ENCODE measurements at places on chromosomes 6 and 20.

- no peak for DNase-seq
Measured at GRCh38 chr6:26389349-26389894, 6.5 kb downstream of the BTN2A2 start.

- no peak for DNase-seq
Measured at GRCh38 chr20:62420846-62421715, 6.3 kb downstream of the RBBP8NL start.

DNA sequence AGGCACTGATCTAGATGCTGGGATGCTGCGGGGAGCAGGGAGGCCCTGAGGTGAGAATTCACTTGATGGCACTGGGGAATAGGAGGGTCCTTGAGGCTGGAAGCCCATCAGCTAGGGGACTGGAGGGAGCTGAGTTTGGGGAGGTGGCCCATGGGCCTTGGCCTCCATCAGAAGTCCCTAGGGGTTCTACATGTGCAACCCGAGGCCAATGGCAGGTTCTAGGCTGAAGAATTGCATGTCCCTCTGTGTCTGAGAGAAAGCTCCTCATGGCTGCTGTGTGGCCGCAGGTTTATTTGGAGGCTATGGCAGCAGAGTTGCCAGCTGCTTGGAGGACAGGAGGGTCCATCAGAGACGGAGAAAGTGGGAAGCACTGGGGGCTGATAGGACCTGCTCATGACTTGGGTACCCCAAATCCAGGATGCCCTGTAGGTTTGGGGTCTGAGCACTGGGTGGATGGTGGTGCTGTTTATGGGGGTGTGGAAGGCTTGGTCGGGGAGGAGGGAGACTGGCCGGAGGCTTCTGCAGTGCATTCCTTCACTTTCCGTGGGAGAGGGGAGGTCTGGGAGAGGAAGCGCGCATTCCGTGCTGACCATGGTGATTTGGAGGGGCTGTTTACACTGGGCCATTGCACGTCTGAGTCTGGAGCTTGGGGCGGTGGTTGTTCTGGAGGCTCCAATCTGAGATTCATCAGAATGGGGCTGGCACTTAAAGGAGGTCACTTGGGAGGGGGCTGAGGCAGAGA is 24.8 kb upstream of the PHACTR3 start:
- DNase-seq: no peak

DNA sequence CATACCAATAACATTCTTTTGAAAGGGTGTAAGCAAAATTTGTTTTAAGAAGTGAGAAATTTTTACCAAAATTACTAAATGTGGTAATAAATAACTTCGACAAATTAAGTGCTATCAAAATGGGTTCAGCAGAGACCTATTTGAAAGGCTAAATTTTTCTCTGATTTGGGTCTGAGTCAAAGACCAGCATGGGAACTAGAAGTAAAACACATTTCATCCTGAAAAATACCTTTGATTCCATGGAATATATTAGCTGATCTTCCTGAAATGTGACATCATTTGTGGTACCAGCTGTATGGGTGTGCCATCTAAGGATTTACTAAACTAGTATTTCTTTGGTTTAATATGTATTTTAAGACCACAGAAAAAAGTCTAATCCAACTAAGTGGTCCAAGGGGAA is 63.6 kb downstream of the BLOC1S5 start:
- DNase-seq: no peak

DNA sequence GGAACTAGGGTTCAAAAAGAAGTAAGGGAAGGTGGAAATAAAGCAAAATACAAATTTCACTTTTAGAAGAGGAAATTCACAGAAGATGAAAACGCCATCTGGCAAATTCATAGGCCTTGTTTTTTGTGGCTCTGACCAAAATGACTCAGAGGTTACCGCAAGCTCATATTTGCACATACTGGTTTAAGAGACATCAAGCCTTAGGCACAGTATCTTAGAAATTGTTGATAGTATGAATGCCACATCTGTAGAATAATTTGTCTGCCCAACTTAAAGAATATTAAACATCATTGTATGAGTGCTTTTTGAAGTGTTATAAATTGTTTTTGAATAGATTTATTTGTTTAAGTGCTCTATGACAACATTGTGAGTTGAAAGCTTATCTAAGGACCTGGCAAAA is 10.6 kb downstream of the TAAR1 start:
- DNase-seq: peak; percentile 64

GRCh38 chr20:10558635-10559187 is 115.1 kb downstream of the JAG1 start:
- DNase-seq: peak; percentile 59

GRCh38 chr20:62854121-62854520 is 7.5 kb downstream of the TCFL5 start:
- DNase-seq: no peak

- DNase-seq: no peak
Measured at GRCh38 chr20:63333241-63333836, 27.8 kb downstream of the CHRNA4 start.

- DNase-seq: no peak
Measured at GRCh38 chr20:24942679-24943078, 6.4 kb upstream of the CST7 start.

- peak; percentile 25 for DNase-seq
Measured at GRCh38 chr6:63307581-63308246, 12.1 kb downstream of the LGSN start.

DNA sequence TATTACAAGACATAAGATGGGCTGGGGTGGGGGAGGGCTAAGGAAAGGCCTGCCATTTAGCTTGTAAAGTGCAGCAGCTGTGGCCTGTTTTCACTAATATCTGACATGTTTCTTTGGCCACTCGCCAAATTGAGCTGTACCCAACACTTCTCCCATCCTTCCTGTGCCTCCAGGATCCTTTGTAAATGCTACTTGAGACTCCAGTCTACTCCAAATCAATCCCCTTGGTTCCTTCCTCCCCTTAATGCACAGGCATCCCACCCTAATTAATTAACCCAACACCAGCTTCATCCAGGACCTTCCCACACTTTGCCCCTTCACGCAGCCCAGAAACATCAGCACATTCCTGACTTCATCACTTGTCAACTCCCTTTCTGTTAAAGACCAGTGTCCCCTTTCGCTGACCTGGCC is 55.0 kb upstream of the TCF21 start:
- DNase-seq: no peak

GRCh38 chr6:96101564-96101963 is 85.8 kb downstream of the FUT9 start:
- no peak for DNase-seq

DNA sequence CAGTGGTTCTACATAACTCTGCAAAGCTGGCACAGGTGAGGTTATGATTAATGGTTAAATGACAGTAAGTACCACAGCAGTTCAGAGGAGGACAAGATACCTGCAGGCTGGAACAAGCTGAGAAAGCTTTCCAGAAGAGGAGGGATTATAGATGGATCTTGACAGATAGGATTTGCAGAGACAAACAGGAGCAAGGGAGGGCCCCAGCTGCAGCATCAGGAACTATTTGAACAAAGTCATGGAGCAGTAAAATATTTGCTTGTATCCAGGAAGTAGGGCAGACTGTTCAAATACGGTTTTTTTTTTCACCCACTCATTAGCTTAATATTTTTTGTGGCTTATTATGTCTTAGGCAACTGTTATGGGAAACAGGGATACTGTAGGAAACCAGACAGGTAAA is 144.4 kb upstream of the MAN1A1 start:
- DNase-seq: no peak

DNA sequence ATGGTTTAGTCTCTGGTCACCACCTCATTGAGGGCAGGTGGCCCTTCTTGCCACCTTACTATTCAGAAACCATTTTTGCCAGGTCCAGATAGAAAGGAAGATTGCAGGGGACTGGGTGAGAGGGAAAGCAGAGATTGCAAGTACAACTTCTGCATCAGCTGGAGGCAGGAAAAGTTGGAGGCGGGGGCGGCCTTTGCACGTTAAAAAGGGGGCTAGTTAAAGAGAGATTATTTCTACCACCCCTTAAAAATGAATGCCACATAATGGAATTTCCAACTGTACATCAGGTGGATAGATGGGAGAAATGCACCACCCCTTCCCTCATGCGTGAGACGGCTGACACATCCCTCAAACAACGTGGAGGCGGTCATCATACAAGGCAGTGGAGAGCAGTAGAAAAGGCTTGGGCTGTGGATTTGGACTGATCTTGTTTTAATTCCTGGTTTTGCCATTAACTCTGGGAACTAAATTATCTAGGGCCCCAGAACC is 95.4 kb upstream of the CNKSR3 start:
- DNase-seq: no peak

DNA sequence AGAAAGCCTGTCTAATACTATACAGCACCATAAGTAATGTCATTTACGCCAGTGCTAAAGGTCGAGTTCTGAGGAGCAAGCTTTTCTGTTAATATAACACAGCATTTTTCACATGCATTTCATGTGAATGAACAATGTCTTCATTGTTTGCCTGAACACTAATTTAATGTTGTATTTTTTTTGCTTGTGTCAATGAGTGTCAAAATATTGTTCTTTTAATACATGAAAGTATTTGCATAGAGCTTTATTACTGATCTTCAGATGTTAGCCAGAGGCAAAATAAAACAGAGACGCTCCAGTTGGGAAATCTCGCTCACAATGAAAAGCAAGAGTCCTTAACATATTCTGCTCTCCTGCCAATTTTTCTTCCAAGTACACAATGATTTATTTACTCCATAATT is 151.8 kb downstream of the FOXC1 start:
- DNase-seq: no peak

DNA sequence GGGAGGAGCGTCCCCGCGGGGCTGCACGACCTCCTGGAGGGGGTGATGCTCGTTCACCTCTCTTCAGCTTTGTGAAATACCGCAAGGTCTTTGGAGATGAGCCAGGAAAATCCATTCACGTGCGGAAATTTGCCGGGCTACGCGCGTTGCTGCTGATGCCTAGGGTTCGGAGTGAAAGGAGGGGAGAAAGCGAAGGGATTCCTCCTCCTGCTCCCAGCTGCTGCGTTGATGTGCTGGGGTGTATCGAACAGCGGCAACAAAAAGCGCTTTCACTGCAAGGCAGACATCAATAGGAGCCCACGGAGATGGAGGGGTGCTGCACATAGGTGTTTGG is 391 bp upstream of the B3GAT2 start:
- no peak for DNase-seq

DNA sequence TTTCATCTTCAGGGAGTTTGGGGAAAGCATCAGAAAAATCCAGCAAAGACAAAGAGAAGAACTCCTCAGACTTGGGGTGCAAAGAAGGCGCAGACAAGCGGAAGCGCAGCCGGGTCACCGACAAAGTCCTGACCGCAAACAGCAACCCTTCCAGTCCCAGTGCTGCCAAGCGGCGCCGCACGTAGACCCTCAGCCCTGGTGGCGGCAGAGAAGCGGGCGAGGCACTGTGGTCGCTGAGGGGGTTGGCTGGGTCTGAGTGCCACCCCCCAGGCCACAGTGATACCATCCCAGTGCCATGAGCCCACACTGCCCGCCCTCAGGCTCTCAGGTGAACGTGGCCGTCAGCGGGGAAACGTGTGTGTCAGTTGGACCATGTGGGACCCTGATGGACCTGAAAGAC is 3.2 kb downstream of the MRGBP start:
- DNase-seq: no peak

DNA sequence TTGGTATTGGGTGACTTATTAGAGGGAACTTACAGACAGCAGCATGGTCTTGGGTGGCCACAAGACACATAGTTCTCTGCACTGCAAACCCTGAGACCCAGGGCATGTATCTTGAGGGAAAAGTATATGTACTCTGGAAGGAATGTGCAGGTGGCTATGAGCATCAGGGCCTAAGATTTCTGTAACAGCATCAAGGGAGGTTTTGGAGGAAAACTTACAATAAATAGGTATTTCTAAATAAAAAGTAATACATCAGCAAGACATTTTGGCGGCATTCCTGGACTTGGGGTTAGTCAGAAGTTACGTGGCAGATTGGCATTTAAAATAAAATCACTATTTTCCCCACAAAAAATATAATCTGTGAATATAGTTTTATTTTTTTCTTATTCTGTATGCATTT is 8.0 kb upstream of the STX7 start:
- no peak for DNase-seq

DNA sequence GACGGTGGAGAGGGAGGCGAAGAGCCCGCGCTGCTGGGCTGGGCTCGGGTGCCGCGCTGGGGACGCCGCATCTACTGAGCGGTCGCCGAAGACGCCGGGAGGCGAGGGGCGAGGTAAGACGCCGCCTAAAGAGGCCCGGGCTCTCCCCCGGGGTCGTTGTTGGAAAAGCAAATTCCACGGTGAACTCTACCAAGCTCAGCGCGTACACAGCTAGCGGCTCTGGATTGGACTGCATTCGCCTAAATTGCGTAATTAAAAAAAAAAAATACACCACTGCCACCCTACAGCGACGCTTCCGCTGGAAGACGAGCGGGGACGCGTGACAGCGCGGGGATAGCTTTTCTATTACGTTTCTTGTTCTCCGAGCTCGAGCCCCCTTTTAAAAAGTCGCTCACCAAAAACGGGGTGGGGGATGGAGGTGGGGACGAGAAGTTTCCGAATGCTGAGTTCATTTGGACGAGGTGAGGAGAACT is 92.0 kb upstream of the PRDM1 start:
- DNase-seq: peak; percentile 68

- peak; percentile 59 for DNase-seq
Measured at GRCh38 chr20:43448748-43449535, 8.8 kb upstream of the SRSF6 start.

DNA sequence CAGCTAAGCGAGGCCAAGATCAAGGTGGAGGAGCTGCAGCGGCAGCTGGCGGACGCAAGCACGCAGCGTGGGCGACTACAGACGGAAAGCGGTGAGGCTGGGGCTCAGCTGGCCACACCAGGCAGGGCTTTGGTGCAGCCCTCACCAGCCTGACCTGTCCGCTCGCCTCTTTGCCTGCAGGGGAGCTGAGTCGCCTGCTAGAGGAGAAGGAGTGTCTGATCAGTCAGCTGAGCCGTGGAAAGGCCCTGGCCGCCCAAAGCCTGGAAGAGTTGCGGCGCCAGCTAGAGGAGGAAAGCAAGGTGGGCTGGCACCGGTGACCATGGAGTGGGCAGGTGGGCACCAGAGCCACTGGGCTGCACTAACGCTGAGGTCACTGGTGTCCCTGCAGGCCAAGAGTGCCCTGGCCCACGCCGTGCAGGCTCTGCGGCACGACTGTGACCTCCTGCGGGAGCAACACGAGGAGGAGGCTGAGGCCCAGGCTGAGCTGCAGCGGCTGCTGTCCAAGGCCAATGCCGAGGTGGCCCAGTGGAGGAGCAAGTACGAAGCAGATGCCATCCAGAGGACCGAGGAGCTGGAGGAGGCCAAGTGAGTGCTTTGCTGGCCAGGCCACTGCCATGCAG is 42.8 kb downstream of the MYH7B start:
- no peak for DNase-seq

- no peak for DNase-seq
Measured at GRCh38 chr6:14450133-14450504, 332.5 kb downstream of the CD83 start.

DNA sequence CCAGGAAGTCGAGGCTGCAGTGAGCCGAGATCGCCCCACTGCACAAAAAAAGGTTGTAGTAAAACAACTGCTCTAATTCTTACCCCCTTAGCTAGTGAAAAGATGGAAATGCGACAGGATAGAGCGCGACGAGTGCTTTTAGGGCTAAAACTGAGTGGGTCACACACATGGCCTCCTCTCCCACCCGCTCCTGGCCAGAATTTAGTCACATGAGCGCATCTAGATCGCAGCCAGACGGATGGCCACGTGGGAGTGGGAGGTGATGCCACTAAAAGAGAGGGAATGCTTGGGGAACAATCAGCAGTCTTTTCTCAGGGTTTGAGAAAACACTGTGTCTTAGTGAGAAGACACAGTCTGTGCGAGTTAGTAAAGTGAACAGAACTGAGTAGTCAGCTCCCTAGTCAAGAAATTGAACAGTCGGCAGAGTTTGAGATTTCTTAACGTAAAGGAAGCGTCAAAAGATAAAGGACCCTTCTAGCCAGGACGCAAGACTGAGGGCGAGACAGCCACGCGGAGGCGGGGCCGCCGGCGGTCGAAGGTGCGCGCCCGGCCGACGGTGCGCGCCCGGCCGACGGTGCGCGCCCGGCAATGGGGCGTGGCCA is 664 bp upstream of the ACTR5 start:
- DNase-seq: no peak

All from activated CD4-positive, alpha-beta T cell treated with anti-CD3 and anti-CD28 coated beads, Interleukin-2, Interleukin-6, amounts not matched to agents 100 ng/mL and 50 ng/mL, durations not matched to agents 16 hours and 8 hours (primary cell).